CD4-positive, alpha-beta T cell (primary cell): ENCODE measurements at places on chromosomes 13 and 19.
A peak's percentile ranks its signal among the peaks of the same experiment; 100 is the strongest.

DNA sequence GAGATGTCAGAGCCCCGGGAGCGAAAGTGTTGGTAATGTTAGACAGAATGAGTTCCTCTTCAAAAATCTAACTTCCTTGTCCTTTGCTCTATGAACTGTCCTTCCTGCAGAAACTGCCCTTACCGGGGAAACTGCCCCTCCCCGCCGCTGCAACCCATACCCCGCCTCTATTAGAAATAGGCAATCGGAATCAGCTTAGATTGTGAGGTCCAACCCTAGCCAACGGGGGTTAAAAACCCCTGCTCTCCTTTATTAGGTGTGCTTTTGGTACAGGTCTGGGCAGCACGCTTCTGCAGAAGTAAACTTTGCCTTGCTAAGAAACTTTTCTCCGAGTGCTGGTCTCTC lies 11.5 kb upstream of the CAPNS1 start:
- DNase-seq = no peak
- H3K4me3 ChIP-seq = peak overlapping the region; percentile 86
- H3K36me3 ChIP-seq = peaks cover 22% of the 10 kb centered on the region
- H3K4me1 ChIP-seq = peaks cover 37% of the 10 kb centered on the region
- H3K27ac ChIP-seq = peak overlapping the region; percentile 68

- no peak overlapping the region for H3K27ac ChIP-seq
- H3K4me3 ChIP-seq = no peak overlapping the region
- H3K36me3 ChIP-seq = no peaks in the 10 kb centered on the region
- H3K27me3 ChIP-seq = no peaks in the 10 kb centered on the region
Observed at GRCh38 chr19:35307931-35308330, 16.0 kb downstream of the MAG start.

- no peak overlapping the region for H3K27ac ChIP-seq
- H3K4me3 ChIP-seq = no peak overlapping the region
- no peak for DNase-seq
- H3K36me3 ChIP-seq = no peaks in the 10 kb centered on the region
Observed at GRCh38 chr13:80510686-80511085, 169.8 kb upstream of the SPRY2 start.

GRCh38 chr13:21849323-21849722 lies 178.4 kb downstream of the FGF9 start:
- H3K4me1 ChIP-seq = no peaks in the 10 kb centered on the region
- H3K27ac ChIP-seq = no peak overlapping the region
- H3K36me3 ChIP-seq = no peaks in the 10 kb centered on the region
- no peak overlapping the region for H3K4me3 ChIP-seq

DNA sequence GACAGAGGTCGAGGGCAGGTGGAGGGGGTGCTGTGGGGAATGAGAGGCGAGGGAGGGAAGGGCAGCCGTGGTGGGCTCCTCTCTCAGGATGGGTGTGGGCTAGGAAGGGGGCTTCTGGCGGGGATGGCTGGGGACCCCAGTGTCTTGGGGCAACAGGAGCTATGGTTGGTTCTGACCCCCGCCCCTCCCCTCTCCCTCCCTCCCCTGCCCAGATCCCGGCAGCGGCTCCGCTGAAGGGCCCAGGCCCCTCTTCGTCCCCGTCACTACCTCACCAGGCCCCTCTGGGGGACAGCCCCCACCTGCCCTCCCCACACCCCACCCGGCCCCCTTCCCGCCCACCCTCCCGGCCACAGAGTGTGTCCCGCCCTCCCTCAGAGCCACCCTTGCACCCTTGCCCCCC lies 19.3 kb upstream of the EHD2 start:
- H3K4me3 ChIP-seq = no peak overlapping the region
- H3K4me1 ChIP-seq = peaks cover 5% of the 10 kb centered on the region
- H3K36me3 ChIP-seq = peaks cover 36% of the 10 kb centered on the region
- no peak for DNase-seq

GRCh38 chr19:54158812-54159351 lies 639 bp downstream of the LENG1 start:
- H3K4me1 ChIP-seq = peaks cover 82% of the 10 kb centered on the region
- peak overlapping the region; percentile 90 for H3K4me3 ChIP-seq
- peak overlapping the region; percentile 77 for H3K27ac ChIP-seq
- no peaks in the 10 kb centered on the region for H3K27me3 ChIP-seq
- peak; percentile 18 for DNase-seq

GRCh38 chr19:5006201-5006600 lies 37.3 kb downstream of the KDM4B start:
- no peak overlapping the region for H3K4me3 ChIP-seq
- H3K36me3 ChIP-seq = peaks cover 8% of the 10 kb centered on the region
- H3K27me3 ChIP-seq = no peaks in the 10 kb centered on the region
- no peak overlapping the region for H3K27ac ChIP-seq

GRCh38 chr13:22861958-22862466 lies 318.8 kb upstream of the SGCG start:
- H3K27ac ChIP-seq = no peak overlapping the region
- no peak for DNase-seq
- no peaks in the 10 kb centered on the region for H3K36me3 ChIP-seq

DNA sequence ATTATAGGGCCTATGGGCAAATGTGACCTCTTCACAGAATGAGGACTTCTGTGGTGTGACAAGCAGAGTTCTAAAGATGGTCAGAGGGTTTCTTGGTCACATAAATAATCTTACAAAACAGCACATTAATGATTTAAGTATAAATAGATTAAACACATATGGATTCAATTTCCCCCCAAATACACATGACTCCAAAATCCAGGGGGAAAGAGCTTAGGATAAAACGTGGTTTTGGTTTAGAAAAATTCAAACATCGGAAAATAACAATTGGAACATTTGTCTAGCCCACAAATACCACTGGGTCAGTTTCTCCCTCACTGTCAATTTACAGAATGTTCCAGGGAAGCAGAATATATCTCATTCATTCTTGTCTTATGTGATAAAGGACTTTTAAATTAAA lies 283.1 kb downstream of the COG6 start:
- H3K27ac ChIP-seq = no peak overlapping the region
- H3K27me3 ChIP-seq = no peaks in the 10 kb centered on the region
- no peak for DNase-seq
- peaks cover 15% of the 10 kb centered on the region for H3K4me1 ChIP-seq
- no peak overlapping the region for H3K4me3 ChIP-seq
- no peaks in the 10 kb centered on the region for H3K36me3 ChIP-seq

GRCh38 chr13:111337206-111337605 lies 16.8 kb downstream of the TEX29 start:
- H3K27ac ChIP-seq = no peak overlapping the region
- H3K36me3 ChIP-seq = no peaks in the 10 kb centered on the region
- DNase-seq = no peak
- H3K4me3 ChIP-seq = no peak overlapping the region
- no peaks in the 10 kb centered on the region for H3K4me1 ChIP-seq
- H3K27me3 ChIP-seq = no peaks in the 10 kb centered on the region

GRCh38 chr13:104796581-104796980 lies 1730.4 kb upstream of the SLC10A2 start:
- H3K4me1 ChIP-seq = no peaks in the 10 kb centered on the region
- H3K4me3 ChIP-seq = no peak overlapping the region
- no peaks in the 10 kb centered on the region for H3K27me3 ChIP-seq
- no peak for DNase-seq
- H3K27ac ChIP-seq = no peak overlapping the region
- no peaks in the 10 kb centered on the region for H3K36me3 ChIP-seq

DNA sequence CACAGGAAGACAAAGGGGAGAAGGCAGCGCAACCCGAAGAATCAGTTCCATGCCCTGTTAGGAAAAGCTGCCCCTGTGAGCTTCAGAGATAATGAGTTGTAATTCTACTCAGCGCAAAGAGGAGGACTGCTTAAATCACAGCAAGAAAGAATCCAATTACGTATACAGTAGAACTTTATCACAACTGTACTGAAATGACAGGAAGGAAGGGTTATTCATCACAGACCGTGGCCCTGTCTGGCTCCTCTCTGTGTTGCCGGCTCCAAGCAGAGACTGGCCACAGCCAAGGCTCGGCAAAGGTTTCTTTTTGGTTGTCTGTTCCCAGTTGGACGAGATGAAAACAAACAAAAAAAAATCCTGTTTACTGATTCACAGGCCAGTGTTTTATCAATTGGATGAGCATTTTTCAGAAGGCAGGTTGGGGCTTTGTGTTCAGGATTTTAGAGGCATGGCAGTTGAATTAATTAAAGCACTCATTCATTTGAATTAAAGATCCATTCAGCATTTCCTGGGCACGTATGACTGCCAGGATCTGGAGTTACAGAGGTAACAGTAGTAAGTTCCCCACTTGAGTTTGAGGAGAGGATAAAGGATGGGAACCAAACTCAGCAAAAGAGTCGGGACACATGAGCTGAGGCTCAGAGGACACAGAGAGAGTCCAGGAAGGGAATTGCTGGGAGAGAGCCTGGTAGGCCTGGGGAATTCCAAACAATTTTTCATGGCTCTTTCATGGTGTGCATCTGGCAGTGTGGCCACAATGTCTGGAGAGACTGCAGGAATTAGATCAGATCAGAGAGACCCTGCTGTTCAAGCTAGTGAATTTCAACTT lies 341.0 kb downstream of the DNAJC15 start:
- H3K4me1 ChIP-seq = peaks cover 10% of the 10 kb centered on the region
- no peaks in the 10 kb centered on the region for H3K36me3 ChIP-seq
- H3K4me3 ChIP-seq = no peak overlapping the region
- no peaks in the 10 kb centered on the region for H3K27me3 ChIP-seq
- no peak for DNase-seq
- H3K27ac ChIP-seq = no peak overlapping the region

- DNase-seq = no peak
- H3K4me3 ChIP-seq = no peak overlapping the region
- H3K27ac ChIP-seq = no peak overlapping the region
- H3K27me3 ChIP-seq = no peaks in the 10 kb centered on the region
Observed at GRCh38 chr19:38021352-38021751, 114.3 kb downstream of the SIPA1L3 start.

DNA sequence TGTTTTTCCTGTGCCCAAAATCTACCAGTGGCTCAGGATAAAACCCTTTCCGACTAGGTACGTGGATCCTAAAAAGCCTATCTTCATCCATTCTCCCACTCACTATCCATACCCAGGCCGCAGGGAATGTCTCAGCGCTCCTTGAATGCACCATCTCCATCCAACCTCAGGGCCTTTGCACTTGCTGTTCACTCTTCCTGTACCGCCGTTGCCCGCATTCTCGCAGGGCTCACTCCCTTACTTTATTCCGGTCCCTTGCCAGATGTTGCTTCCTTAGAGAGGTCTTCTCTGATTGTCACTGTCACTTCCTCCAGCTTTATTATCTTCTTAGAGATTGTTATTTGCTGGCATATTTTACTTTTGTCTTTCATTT lies 93.3 kb upstream of the ZNF536 start:
- H3K4me3 ChIP-seq = no peak overlapping the region
- H3K36me3 ChIP-seq = no peaks in the 10 kb centered on the region
- no peak for DNase-seq
- H3K4me1 ChIP-seq = no peaks in the 10 kb centered on the region
- H3K27me3 ChIP-seq = no peaks in the 10 kb centered on the region
- H3K27ac ChIP-seq = no peak overlapping the region

DNA sequence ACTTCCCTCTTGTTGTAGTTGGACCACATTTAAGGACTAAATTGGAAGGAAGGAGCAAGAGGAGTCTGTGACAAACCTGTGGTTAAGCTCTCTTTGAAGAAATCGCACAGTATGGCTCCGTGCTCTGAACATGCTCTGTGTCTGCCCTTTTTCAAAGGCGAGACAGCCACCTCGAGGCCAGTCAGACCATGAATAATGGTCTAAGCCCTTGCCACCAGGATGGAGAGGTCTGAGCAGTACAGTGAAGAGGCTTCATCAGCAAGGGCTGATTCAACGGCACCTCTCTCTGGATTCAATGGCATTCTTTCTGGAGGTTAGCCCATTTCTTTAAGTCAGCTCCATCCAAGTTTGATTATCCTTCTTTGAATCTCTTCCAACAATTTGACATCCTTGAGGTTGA lies 30.9 kb downstream of the FAM216B start:
- no peaks in the 10 kb centered on the region for H3K4me1 ChIP-seq
- no peak overlapping the region for H3K27ac ChIP-seq
- no peaks in the 10 kb centered on the region for H3K36me3 ChIP-seq
- no peak overlapping the region for H3K4me3 ChIP-seq

DNA sequence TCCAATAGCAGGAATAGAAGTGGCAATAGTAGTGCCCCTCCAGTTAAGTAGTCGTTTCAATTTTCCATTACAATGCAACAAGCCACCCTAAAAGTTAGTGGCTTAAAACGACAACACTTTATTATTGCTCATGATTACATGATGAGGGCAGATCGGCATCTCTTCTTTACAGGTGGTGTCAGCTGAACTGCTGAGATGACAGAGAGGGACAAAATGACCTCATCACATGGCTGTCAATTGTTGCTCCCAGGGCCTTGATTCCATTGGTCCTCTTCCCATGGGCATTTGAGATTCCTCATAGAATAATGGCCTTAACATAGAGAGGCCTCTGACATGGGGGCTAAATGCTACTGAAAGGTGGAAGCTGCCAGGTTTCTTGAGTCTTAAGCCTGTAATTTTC lies 679.8 kb upstream of the KLHL1 start:
- H3K4me1 ChIP-seq = no peaks in the 10 kb centered on the region
- H3K4me3 ChIP-seq = no peak overlapping the region
- no peaks in the 10 kb centered on the region for H3K36me3 ChIP-seq

- H3K36me3 ChIP-seq = no peaks in the 10 kb centered on the region
- H3K4me1 ChIP-seq = no peaks in the 10 kb centered on the region
- peaks cover 7% of the 10 kb centered on the region for H3K27me3 ChIP-seq
- H3K4me3 ChIP-seq = no peak overlapping the region
- H3K27ac ChIP-seq = no peak overlapping the region
Observed at GRCh38 chr13:110767476-110767875, 54.0 kb downstream of the ING1 start.

- DNase-seq = no peak
- peaks cover 12% of the 10 kb centered on the region for H3K36me3 ChIP-seq
- no peaks in the 10 kb centered on the region for H3K27me3 ChIP-seq
Observed at GRCh38 chr19:18155095-18156087, 2.4 kb downstream of the PIK3R2 start.

- H3K27me3 ChIP-seq = no peaks in the 10 kb centered on the region
- DNase-seq = no peak
- no peak overlapping the region for H3K4me3 ChIP-seq
- no peak overlapping the region for H3K27ac ChIP-seq
Observed at GRCh38 chr13:71218960-71219359, 648.0 kb downstream of the DACH1 start.
